NCI-H774 (cell line): ENCODE measurements at places on chromosomes 2 and 18.

DNA sequence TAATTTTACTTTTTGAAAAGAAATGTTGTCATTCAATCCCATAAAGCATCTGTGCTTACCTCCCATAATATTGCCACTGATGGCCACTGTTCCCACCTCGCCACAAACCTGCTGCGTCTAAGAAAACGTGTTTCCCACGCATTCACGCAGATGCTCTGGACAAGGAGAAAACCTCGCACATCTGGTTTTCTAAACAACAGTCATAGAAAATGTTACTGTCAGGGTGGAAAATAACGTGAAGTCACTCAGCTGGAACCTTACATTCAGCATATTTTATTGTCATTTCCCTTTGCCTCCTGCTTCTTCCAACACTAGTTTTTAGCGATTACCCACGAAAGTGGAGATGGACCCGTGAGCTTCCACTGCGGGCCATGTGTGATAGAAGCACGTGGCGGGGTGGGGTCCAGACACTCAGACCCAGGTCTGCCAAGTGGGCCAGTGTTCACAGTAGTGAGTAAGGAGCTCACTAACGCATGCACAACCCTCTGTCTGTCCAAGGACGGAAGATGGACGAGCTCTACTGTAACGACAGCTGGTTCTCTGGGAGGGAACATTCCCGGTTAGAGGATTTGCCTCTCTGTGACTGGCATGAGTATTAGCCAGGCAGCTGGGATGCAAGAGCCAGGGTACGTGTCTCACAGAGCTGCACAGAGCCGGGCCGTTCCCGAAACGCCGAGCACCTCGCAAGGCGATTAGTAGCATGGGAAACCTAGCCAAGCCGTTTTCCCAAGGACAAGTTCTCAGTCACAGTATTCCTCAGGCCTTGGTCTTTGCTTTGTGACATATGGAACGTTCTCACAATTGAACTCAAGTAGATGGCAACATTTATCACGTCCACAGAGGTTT, 94.5 kb downstream of the MTCL1 start:
- DNase-seq: no peak

GRCh38 chr2:50547521-50547920, 484.4 kb downstream of the NRXN1 start:
- no peak for DNase-seq

DNA sequence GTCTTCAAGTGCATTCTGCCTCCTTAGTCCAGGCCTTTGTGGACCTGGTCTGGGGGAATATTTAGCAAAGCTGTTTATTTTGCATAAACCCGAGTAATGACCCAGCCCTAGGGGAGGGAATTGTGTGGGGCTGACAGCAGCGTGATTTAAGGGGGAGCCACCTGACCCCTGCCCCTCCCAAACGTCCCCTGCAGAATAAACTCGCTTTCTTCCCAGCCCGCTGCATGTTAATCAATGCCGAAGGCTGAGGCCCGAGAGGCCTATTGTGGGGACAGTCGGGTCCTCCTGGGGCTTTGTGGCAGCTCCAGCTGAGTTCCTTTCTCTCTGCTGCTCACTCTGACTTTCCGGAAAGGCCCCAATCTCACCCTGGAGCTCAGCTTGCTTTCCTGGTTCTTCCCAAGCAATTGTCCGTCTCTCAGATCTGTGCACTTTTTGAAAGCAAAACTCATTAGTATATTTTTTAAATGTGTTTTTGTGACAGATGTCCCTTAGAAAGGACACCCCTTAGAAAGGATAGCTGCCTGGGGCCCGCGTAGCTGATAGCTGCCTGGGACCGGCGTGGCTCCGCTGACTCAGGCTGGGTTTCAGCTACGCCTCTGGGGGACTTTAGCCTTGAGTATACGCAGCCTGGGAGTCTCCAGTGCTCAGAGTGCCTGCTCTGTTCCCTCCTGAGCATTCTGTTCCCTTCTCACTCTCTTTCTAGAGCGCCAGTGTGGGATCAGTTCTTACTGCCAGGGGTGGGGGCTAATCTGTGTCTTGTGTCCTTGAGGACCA, 158.3 kb downstream of the GLI2 start:
- no peak for DNase-seq

DNA sequence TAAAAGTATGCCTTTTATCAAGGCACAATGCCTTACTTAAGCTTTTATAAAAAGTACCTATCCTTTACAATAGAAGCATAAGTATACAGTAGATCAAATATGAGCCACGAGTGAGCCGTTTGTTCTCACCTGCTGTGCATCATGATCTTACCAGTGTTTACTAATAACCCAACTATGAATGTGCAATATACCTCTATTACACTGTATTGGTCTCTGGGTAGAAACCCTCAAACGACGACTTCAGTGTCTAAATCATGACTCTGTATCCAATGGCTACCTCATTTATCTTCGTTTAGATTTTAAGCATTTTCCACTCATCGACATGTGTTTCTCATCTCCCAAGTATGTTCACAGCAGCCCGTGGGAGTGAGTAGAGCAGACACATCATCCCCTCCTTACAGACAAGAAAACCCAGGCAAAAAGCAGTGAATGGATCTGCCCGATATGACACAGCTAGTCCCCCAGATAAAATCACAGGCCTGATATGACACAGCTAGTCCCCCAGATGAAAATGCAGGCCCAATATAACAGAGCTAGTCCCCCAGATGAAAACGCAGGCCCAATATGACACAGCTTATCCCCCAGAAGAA, 279.8 kb downstream of the TNS1 start:
- no peak for DNase-seq

DNA sequence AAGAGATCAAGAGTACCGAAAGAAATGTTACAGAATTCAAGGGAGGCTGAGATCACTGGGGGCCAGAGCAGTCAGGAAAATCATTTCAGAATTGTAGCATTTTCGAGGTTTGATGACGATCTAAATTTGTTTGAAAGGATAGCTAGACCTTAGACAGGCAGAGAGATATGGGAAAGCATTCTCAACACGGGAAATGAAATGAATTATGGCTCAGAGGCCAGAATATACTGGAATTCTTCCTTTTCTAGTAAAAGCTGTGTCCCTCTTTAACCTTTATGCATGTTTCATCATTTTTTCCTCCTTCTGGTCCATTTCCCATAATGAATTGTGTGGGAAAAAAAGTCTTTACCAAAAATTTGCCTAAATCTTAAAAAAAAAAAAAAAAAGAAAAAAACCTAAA, 78.8 kb downstream of the NABP1 start:
- no peak for DNase-seq

DNA sequence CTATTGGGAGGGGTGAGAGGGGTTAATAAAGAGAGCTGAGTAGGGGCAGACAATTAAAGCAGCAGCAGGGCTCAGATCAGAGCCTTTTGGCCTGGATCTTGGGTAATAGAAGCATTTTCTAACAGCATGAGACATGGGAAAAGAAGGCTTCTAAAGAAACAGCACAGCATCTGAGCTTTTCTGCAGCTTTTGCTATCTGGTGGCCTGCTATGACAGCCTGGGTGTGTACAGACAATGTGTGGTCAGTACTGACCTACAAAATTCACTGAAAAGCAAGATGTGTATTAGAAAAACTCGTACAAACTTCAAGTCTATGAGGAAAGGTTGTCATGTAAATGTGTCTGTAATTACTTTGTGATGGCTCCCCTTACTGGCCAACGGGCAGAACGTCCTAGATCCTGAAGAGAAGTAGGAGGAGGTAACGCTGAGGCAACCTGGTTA, 95.6 kb downstream of the GALNT3 start:
- DNase-seq: peak; percentile 59

- no peak for DNase-seq
Observed at GRCh38 chr2:198483051-198483450, 678.7 kb downstream of the PLCL1 start.

- no peak for DNase-seq
Observed at GRCh38 chr2:7432436-7432835, 515.2 kb downstream of the RNF144A start.

GRCh38 chr2:153213022-153213421, 265.5 kb downstream of the RPRM start:
- DNase-seq: no peak

GRCh38 chr2:42053791-42054701, 6.2 kb downstream of the PKDCC start:
- no peak for DNase-seq

DNA sequence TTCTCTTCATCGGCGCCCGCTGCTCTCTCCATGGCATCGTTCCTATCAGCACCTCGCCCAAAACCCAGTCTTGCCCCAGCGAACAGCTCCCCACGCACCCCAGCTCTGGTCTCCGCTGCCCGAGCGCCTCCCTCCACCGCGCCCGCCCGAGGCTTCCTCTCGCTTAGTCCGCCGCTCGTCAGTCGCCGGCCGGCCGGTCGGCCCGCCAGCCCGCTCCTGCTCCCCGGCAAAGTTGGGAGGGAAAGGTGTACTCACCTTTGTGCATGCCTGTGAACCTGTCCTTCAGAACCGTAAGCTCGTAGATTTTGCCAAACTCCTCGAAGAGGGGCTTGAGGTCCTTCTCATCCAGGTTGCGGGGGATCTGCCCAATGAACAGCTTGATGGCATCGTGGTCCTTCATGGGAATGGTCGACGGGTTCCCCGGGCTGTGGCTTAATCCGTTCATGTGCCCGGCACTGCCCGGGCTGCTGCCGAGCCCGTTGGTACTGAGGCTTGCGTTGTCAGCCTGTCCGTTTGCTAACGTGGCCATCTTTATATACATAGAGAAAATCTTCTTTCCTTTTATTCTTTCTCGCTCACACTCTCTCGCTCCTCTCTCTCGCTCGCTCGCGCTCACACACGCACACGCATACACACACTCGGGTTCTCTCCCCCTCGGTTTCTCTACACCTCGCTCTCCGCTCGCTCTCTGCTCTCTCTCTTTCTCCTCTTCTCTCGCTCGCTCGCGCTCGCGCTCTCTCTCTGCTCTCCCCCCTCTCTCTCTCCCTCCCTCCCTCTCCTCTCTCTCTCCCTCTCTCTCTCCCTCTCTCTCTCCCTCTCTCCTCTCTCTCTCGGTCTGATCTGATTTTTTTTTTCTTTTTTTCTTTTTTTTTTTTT, at the start of gene CELF4:
CELF4 (minus strand) TSS at position 698 of the 876 bp plus-strand sequence.
- peak; percentile 72 for DNase-seq

DNA sequence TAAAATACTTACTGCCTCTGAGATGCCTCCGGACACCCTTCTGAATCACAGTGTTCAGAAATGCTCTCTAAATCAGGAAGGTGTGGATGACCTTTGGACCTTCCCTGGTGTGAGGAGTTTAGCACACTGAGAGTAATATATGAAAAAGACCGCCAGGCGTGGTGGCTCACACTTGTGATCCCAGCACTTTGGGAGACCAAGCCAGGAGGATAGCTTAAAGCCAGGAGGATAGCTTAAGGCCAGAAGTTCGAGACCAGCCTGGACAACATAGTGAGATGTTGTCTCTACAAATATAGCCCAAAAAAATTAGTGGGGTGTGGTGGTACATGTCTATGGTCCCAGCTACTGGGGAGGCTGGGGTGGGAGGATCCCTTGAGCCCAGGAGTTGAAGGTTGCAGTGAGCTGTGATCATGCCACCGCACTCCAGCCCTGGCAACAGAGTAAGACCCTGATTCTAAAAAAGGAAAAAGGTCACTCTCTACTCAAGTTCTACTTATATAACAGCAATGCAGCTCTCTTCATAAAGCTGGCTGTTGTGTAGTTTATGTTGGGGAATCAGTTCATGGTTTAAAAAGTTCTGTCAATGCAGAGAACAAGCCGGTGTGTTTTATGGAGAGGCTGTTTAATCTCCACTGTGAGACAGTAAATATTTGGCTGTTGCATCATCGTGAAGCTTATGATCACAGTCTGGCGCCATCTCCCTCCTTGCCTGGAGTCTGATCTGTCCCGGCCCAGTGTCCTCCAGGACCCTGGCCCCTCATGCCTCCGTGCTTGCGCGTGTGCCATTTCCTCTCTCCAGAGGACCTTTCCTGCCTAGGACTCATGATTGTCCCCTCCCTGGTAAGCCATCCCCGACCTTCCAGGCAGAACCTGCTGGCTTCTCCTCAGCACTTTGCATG, 184.5 kb downstream of the FAM210A start:
- no peak for DNase-seq

GRCh38 chr18:69684789-69685188, 262.9 kb downstream of the CD226 start:
- DNase-seq: no peak

DNA sequence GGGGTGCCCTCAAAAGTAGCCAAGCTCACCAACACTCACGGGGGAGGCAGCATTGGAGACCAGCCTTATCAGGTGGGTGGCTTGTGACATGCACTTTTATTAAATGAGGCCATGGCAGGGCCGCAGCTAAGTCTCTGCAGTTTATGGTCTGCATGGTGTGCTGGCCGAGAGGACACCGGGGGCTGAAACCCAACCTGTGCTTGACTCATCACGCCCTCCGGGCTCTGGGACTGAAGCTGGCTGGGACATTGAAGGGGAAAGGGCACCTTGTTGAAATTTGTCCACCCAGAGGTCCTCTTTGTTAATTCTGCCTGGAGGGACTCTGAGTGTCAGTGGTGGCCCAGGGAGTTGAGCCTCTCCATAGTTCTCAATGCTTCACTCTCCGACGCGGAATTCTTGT, 17.7 kb upstream of the NTSR2 start:
- no peak for DNase-seq

DNA sequence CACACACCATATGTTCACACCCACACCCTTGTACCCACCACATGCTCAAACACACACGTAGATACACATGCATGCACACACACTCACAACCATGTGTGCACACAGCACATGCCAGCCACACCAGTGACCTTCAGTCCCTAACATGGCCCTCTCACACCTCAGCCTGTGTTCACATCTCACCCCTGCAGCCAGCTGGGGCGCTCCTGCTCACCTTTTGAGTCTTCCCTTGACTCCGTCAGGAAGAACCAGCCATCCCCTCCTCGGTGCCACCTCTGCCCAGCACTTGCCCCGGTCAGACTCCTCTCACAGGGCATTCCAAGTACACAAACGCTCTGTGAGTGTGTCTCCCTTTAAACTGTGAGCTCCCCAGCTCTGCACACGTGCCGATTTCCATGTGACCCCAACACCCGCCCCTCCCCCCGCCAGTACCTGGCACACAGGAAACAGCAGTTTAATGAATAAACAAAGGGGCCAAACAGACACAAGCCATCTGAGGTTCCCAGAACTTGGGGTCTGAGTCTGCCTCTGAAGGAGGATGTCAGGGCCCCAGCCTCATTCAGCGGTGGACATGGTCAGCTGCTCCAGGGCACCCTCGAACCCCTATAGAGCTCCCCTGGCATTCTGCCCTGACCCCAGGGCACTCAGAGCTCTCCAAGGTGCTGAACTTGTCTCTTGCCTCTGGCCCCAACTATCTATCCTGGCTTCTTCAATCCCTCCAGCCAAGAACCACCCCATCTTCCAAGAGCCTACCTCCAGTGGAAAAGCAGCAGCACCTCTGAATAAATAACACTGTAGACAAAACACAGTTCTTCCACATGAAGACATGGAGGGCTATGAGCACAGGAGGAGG, 252.9 kb downstream of the ATAD2B start:
- DNase-seq: no peak

GRCh38 chr2:191311-192190, 72.3 kb downstream of the SH3YL1 start:
- no peak for DNase-seq

- DNase-seq: no peak
Observed at GRCh38 chr2:17226941-17227490, 291.2 kb downstream of the RAD51AP2 start.

- DNase-seq: no peak
Observed at GRCh38 chr2:216319771-216320170, 52.5 kb downstream of the MARCHF4 start.
